ENCODE measurements at places on chromosomes 12 and 14.

DNA sequence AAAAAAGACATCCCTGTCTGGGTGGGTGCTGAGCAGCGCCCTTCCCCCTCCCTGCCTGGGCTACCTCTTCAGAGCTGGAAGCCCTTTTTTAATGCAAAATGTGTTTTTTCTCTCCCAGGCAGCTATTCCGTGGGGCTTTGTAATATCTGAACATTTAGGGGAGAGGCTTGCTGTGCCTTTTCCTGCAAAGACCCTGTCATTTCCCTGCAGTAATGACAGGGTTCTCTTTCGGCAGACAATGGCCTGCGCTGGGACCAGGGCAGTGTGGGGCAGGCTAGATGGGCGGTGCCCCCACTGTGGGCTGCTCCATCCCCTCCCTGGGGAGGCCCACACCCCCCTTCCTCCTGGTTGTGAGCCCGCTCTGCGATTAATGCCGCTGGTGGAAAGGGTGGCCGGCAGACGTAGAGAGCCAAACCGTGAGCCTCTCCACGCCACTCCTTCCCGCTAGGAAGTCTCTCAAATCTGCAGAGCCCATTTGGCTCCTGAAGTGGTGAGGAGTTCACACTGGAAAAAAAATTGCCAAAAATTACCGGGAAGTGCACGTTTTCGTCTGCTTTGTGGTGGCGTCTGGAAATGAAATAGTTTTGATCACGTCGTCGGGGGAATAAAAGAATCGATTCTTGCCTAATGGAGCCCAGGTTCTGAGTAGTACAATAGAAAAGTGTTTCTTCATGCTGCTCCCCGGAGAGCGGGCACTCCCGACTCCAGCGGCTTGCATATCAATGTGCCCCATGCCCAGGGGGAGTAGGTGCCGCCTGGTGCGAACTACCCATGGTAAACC is 31.5 kb downstream of the KIF26A start:
- DNase-seq, result no peak

DNA sequence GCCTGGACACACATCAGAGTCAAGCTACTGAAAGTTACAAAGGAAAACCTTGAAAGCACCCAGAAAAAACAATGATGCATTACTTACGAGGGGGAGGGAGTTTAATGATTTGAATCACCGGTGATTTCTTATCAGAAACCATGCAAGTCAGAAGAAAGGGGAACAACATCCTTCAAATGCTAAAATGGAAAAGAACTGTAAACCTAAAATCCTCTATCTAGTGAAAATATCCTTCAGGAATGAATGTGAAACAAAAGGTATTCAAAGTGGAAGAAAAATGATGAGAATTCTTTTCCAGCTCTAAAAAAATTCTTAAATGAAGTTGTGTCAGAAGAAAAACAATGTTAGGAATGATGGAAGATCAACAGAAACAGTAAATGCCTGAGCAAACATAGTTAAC is 16.8 kb downstream of the SCAF11 start:
- DNase-seq, result no peak

- DNase-seq, result no peak
Measured at GRCh38 chr12:45014396-45014795, 36.5 kb downstream of the DBX2 start.

DNA sequence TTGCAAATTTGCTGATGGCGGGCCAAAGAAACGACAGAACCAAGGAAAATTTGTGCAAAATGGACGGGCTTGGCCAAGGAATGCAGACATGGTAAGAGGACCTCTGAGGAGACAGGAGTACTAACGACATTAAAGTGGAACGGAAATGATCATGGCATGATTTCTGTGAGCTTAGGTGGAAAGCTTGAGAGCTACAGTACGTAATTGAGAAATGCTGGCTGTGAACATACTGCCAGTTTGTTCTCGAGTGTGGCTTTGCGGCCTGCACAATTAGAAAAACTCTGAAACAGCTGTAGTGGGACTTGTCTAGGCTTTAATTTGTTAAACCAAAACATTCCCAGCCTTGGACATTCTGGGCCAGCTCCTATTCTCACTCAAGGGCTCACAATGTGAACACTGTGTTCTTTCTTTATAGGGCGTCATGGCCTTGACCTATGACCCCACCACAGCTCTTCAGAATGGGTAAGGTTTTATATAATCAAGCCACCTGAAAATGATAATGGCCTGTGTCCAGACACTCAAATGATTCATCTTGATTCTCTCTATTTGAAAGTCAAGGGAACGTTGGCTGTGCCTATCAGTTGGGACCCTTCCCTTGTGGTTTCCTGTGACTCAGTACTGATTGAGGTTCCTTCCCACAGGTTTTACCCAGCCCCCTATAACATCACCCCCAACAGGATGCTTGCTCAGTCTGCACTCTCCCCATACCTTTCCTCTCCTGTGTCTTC is 48.5 kb downstream of the BAZ2A start:
- DNase-seq, result no peak

DNA sequence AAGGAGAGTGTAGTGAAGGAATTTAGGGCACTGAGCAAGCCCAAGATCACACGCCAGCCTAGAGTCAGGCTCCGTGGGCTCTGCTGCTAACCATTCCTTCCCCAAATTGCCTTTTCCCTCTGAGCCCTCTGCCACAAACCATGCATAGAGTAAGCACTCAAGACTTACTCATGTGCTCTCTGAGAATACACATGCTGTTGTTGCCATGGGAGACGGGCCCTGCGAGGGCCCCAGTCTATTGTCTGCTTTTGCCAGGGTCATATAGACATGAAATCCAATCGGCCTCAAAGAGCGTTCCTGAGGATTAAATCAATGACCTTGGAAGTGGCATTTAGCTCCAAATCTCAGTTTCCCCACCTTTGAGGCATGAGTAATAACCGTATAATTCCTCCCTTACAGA is 48.7 kb upstream of the WSCD2 start:
- no peak for DNase-seq

GRCh38 chr14:34300882-34301734 is 160.9 kb downstream of the SPTSSA start:
- peak; percentile 85 for DNase-seq

GRCh38 chr12:114032801-114033200 is 66.7 kb upstream of the RBM19 start:
- DNase-seq, result no peak

- DNase-seq, result no peak
Measured at GRCh38 chr14:88960496-88960895, 136.0 kb downstream of the TTC8 start.

GRCh38 chr14:101134851-101135433 is 231.4 kb upstream of the RTL1 start:
- DNase-seq, result no peak

- no peak for DNase-seq
Measured at GRCh38 chr12:40525054-40525453, 167.2 kb upstream of the CNTN1 start.

- DNase-seq, result no peak
Measured at GRCh38 chr12:20438299-20438779, 70.0 kb downstream of the PDE3A start.

DNA sequence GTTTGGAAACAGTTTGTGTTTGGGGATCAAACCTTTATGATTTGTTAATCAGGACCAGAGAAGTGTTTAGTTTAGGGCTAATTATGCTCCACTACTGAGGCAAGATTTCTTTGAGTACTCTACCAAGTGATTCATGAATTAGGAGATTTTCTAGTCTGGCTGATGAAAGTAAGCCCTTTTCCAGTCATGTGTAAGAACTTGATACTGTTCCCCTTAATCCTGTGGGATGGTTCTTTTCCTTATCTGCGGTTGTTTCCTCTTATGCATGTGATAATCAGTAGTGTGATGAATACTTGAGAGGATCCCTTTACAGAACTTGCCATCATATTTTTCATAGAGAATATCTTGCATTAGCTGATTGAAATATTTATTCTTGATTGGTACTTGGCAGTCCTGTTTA is 42.1 kb downstream of the DYRK2 start:
- no peak for DNase-seq

- no peak for DNase-seq
Measured at GRCh38 chr14:32654106-32654505, 284.6 kb upstream of the NPAS3 start.

DNA sequence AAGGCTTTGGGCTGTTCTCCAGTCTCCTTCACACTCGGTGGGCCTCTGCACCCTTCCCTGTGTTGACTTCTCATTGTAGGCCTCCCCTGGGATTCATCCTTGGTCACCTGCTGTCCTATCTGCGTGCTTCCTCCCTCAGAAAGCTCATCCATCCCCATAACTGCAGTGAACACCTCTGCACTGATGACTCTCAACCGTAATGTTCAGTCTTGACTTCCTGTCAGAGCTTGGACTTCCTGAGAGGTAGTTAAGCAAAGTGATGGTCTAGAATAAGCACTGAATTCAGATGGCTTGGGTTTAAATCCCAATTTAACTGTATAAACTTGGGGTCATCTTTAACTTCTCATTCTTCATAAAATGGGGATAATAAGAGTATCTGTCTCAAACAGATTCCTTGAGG is 13.6 kb upstream of the MDM1 start:
- no peak for DNase-seq

DNA sequence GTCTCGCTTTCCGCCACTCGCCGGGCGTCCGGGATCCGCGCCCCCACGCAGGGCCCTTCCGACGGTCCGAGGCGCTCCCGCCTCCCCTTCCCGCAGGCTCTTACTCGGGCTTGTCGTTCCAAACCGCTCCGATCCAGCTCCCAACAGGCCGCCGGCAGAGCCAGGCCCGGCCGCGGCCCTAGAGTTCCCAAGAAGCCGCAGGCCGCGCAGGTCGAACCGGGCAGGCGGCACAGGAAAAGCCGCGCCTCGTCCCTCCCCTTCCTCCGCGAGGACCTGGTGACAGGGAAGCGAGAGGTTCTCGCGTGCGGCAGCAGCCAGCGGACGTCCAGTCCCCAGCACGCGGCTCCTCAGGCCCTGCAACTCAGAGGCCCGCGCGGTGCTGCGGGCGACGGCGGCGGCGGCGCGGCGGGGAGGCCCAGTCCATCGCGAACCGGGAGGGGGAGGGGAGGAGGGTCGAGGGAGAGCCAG is 272 bp downstream of the HECTD1 start:
- no peak for DNase-seq

DNA sequence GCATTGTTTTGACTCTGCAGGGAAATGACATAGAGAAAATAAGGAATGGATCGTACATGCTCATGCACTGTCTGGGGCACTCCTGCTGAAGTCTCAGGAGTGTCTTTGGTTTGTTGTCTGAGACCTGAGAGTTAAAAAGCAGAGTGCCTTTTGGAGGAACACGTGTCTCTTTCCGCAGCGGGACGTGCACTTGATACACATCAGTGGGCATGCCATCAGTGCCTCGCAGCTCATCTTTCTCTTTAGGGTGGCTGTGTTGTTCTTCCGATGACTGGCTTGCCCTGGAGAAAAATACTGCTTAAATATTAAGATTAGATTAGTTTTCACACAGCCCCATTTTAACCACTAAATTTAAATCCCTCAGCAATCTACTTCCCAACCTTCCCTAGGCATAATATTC is 835.9 kb downstream of the DIO2 start:
- no peak for DNase-seq

- DNase-seq, result no peak
Measured at GRCh38 chr12:65662590-65662989, 161.7 kb upstream of the HMGA2 start.

GRCh38 chr12:52667509-52667908 is 12.7 kb downstream of the KRT1 start:
- no peak for DNase-seq

GRCh38 chr12:53070877-53071492 is 8.2 kb downstream of the SPRYD3 start:
- DNase-seq, result no peak

DNA sequence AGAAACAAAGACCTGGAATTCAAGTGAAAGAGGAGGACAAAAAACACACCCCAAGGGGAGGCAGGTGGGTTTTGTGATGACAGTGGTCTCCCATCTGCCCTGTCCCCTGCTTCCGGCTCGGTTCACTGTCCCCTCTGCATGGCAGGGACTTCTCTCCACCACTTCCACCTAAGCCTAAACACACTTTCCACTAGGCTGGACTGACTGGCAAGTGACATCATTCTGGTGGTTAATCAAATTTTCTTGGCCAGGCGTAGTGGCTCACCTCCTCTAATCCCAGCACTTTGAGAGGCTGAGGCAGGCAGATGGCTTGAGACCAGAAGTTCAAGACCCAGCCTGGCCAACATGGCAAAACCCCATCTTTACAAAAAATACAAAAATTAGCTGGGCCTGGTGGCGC is 11.9 kb downstream of the PLEKHG6 start:
- no peak for DNase-seq

- peak; percentile 59 for DNase-seq
Measured at GRCh38 chr14:91140672-91141071, 26.8 kb downstream of the DGLUCY start.

- no peak for DNase-seq
Measured at GRCh38 chr14:89491711-89492381, 74.8 kb upstream of the FOXN3 start.

GRCh38 chr12:57097554-57097835 is 8.6 kb downstream of the NAB2 start:
- no peak for DNase-seq

- DNase-seq, result peak; percentile 51
Measured at GRCh38 chr12:84911271-84912197, 1.1 kb downstream of the SLC6A15 start.

Data from NCI-H1694 (cell line).